ENCODE measurements at places on chromosomes 7 and 10. TPM values are rescaled to one million over a fixed set of nuclear protein-coding genes. Genes with fewer than 3 reads are reported as not detected.

DNA sequence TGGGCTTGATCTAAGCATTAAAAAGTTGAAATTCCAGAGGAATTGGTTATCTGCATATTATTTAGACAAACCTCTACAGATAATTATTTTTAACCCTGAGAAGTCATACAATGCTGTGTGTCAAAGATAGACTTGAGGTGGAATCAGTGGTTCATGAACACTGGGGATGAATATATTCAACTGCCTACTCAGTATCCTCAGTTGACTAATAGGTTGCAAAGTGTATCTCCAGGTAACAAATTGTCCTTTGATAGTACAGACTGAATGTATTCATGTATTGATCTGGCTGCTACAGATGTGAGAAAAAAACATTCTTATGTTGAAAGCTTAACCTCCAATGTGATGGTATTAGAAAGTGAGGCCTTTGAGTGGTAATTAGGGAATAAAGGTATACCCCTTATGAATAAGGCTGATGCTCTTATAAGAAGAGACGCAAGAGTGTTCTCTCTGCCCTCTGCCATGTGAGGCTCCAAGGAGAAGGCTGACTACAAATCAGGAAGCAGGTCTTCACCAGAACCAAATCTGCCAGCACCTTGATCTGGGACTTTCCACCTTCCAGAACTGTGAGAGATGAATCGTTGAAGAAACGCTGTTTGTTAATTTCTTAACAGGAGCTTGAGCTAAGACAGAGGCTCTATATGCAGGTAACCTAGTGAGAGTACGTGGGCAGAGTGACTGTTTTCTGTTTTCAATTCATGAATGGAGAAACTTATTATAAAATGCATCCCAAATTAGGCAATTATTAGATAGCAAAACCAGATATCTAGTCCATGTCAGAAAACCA is 7.5 kb downstream of the MRPL32 start:
- DNase-seq = no peak

ZPBP gene
- total RNA-seq = not detected

DNA sequence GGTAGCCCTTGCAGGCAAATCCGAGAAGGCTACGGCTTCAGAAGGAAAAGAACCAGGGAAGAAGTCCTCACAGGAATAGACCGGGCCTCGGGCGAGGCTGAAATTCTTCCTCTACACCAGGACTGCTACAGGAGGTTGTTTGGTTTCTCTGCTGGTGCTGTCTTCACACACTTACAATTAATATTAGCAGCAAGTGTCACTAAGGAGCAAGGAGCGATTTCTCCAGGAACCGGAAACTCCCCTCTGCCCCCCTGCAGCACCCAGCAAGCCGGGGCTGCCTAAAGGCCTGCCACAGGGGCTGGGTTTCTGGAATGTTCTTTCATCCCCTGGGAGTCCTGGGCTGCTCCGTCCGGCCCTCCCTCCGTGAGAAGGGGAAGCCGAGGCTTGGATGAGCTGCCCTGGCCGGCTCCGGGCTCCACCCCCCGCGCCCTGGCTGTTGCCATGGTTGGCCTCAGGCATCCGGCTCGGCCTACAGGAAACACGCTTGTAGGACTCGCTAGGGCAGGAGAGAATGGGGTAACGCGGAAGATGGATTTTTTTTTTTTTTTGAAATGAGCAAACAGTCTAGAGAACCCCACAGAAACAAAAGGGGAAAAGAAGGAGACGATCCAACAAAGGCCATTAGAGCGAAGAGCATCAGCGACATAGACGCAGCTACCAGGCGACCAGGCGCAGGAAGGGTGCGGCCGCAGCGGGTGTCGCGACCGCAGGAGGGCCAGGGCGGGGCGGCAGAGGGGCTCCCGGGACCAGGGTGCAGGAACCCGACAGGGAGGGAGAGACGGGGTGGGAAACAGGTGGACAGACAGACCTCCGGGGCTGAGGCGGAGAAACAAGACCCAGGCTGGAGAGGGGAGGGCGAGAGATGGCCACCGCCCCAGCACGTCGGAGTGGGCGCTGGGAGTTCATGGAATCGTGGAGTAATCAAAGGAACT is 33.0 kb downstream of the EN2 start:
- peak; percentile 90 for DNase-seq

ACSL5 gene
- 14.7 TPM for total RNA-seq

DNA sequence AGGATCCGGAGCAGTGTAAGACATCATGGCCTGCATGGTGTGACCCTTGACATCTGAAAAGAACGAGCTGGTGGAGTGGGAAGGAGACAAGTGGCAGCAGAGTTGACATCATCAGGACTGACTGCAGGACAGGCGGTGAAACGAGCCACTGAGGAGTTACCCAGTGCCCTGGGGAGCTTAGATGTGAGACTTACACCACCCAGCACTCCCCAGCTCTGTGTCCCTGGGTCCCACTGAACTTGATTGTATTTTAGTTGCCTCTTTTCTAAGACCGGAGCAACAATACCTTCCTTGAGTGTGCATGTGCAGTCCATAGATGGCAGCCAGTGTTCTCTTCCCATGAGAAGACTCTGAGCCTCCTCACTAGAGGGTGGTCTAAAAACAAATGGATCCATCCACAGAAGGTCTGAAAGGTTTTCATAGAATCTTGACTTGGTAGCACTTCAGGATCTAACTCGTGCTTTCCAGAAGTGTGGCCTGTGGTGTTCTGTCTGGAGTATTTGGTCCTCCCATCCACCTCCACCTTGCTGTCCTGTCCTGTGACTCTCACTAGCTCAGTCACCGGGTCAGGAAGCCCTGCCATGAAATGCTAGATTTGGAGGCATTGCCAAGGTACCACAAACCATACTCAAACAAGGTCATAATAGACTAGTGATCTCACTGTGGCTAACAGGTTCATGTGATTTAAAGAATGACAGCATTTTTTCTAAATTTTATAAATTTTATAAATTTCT is 59.0 kb downstream of the IKZF1 start:
- DNase-seq = no peak

Data from posterior vena cava (tissue), 2 donors.